CD4-positive, alpha-beta T cell treated with Interleukin-21 for 1 hour (primary cell): ENCODE measurements at places on chromosomes 11 and 22.

- no peak for DNase-seq
Observed at GRCh38 chr11:63491240-63491587, 247 bp upstream of the PLAAT5 start.

GRCh38 chr11:89441606-89442005 lies 49.6 kb downstream of the NOX4 start:
- no peak for DNase-seq

DNA sequence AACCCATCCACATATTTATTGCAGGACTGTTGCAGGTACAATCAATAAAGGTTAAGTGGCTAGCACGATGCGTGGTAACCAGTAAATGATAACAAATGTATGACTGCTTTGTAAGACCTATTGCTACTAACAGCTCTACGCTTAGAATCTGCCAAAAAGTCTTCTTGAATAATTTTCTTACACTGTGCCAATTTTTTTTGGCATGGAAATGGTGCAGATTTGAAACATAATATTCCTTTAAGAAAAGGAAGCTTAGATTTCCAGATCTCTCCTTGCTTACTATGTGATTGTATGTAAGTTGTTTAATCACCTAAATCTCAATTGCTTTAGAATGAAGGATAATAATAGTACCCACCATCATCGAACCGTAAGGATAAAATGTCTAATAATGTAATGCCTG lies 192.0 kb downstream of the LRRC4C start:
- no peak for DNase-seq

GRCh38 chr22:38963872-38964271 lies 6.5 kb downstream of the APOBEC3A start:
- no peak for DNase-seq

DNA sequence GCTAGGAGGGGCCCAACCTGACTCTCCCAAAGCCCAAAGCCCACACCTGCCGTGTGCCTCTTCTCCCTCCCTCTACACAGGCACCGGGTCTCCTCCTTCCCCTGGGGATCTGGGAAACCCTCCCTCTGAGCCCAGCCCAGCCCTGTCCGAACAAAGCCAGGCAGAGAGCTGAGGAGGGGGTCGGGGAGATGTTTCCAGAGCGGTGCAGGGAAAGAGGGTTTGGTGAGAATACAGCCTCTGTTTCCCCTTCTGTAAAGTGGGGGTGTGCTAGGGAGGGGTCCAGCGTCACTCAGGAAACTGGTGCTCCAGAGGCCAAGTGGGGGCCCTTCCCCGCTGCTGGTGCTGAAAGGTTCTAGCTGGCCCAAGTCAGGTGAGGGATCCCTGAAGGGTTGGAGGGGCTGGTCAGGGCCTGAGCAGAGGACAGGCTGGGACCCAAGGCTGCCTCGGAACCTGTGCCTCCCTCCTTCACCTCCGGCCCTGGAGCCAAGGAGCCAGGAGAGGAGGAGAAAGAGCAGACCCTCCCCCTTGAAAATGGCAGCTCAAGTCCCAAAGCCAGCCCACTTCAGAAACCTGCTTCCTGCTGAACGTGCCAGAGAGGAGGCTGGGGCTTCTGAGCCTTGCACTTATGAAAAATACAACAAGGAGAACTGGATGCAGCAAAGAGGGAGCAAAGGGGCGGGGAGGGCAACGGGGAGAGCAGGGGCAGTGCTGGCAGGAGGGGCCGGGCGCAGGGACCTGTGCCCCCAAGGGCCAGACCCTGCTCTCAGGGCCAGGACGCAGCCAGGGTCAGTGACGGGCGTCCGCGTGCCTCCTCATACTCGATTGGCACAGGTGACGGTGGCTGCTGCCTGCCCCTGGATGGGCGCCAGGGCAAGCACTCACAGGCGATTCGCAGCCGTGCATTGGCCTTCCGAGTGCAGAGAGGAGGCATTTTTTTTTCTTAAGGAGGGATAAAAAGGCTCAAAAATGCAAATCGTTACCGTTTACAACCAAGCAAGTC lies 43.2 kb downstream of the MACROD1 start:
- DNase-seq: no peak

DNA sequence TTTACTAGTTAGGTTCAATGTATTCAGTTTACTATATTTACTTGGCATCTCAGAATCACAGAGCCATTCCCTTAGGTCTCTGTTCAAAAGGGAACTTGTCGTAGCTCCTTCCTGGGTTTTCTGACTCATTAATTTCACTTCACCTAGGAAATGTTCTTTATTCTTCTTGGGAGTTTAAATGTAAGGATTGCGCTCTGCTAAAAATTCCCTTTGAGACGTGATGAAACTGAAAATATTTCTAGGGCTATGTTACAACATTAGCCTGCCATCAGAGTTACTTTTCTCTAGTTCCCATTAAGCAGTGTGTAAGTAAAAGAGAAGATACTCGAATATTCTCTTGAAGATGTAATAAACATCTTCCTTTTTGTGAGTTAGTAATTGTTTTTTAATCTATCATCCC lies 209.5 kb downstream of the CASP12 start:
- DNase-seq: no peak

- no peak for DNase-seq
Observed at GRCh38 chr11:67406969-67407687, 3.2 kb downstream of the TBC1D10C start.

DNA sequence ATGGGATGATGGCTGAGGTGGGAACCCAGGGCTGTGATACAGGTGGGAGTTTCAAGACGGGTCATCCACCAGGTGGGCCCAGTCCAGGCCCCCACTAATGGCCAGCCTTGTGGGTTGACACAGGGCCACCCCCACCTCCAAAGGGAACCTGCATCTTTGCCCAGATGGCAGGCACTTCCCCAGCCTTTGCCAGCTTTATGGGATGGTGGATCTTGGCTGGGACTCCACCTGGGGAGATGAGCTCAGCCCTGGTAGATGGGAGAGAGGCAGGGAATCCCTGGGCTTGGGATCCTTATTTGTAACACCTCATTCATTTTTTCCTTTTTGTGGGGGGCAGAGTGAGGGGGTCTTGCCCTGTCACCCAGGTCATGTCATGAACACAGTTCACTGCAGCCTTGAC lies 33.4 kb downstream of the CD82 start:
- DNase-seq: no peak

DNA sequence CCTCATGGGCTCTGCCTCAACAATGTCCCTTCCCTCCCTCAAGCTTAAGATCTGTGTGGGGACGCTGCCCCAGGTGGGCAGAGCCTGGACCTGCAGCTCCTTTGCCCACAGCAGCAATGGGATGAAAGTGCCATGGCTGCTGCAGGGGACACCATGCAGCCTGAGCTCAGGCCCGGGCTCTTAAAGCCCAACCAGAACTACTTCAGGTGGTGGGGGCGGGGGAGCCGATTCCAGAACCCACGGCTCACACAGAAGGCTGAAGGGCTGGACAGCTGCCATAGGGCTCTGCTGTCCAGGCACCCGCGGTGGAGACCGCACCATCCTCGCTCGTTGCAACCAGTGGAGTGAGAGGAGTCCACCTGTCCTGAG lies 12.5 kb downstream of the CHID1 start:
- no peak for DNase-seq

DNA sequence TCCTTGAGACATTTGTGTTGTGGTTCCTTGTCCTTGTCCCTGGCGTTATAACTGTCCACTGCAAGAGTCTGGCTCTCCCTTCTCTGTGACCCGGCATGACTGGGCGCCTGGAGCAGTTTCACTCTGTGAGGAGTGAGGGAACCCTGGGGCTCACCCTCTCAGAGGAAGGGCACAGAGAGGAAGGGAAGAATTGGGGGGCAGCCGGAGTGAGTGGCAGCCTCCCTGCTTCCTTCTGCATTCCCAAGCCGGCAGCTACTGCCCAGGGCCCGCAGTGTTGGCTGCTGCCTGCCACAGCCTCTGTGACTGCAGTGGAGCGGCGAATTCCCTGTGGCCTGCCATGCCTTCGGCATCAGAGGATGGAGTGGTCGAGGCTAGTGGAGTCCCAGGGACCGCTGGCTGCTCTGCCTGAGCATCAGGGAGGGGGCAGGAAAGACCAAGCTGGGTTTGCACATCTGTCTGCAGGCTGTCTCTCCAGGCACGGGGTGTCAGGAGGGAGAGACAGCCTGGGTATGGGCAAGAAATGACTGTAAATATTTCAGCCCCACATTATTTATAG lies 23.0 kb downstream of the MYBPC3 start:
- DNase-seq: no peak

DNA sequence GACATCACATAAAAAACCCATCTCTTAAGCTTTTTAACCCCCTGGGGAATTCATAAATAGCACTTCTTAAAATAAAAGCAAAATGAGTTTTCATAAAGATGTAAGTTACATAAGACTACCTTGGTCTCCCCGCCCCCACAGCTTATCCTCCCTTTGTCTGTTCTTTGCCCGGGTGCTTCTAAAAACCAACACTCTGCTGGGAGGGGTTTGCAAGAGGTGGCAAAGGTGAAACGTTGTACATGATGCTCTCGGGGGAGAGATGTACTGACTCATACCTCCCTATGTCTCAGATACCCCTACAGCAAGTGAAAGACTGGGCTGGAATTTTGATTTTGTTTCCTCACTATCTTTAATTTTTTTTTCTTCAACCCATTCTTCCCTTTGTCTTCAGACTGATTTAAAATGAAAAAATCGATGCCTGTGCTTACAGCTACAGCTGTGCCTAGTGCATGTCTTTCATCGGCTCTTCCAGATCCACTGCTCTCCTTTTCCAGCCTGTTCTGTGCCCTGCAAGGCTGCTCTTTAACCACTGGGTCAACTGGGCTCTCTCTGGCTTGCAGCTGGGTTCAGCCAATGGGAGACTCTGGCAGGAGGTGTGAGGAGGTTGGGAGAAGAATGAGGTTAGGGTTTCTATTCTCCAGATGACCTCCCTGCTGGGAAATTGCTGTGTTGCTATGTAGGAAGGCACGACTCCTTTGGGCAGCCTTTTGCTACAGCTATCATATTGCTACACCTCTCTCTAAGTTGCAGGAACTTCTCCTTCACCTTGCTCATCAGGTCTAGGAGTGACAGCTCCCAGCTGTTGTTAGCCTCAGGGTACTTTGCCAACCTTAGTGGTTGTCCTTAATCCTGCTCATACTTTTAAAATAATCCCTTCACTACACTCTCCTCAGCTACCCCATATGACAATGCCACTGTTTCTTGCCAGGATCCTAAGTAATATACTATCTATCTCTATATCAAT lies 266.5 kb downstream of the TENM4 start:
- DNase-seq: no peak

DNA sequence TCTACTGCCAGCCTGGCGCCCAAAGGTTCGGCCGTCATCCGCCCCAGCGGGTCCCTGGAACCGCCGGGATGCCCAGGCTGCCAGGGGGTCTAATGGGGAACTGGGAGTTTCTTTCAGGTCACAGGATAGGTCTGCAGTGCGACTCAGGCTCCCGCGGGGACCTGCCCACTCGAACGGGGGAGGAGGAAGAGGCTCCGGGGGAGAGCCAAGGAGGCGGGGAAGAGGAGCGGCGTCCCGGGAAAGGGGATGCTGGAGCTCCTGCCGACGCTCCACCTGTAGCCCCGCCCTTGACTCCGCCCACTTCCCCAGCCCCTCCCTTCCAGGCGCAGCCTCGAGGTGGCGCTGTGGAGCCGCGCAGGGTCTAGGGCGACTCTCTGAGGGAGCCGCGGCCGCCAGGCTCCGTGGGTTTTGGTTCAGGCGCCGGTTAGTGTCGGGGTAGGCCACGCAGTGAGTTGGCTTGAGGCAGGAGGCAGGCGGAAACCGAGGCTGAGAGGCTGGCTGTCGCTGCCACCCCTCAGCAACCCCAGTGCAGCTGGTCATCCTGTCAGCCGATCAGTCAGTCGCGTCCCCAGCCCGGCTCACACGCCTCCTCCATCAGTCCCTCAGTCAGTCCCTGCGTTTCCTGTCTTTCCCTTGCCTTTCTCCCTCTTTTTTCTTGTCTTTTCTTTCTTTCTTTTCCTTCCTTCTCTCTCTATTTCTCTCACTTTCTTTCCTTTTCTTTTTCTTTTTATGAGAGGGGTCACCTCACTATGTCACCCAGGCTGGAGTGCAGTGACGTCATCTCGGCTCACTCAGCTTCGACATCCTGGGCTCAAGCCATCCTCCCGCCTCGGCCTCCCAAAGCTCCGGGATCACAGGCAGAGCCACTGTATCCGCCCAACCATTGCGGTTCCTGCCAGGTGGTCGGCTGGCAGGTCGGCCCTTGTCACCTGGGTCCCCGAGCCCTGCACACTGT lies 26.4 kb downstream of the YWHAH start:
- peak; percentile 91 for DNase-seq

- DNase-seq: no peak
Observed at GRCh38 chr11:117410861-117411710, 83.4 kb downstream of the CEP164 start.

GRCh38 chr11:106986261-106986660 lies 32.0 kb downstream of the GUCY1A2 start:
- no peak for DNase-seq

DNA sequence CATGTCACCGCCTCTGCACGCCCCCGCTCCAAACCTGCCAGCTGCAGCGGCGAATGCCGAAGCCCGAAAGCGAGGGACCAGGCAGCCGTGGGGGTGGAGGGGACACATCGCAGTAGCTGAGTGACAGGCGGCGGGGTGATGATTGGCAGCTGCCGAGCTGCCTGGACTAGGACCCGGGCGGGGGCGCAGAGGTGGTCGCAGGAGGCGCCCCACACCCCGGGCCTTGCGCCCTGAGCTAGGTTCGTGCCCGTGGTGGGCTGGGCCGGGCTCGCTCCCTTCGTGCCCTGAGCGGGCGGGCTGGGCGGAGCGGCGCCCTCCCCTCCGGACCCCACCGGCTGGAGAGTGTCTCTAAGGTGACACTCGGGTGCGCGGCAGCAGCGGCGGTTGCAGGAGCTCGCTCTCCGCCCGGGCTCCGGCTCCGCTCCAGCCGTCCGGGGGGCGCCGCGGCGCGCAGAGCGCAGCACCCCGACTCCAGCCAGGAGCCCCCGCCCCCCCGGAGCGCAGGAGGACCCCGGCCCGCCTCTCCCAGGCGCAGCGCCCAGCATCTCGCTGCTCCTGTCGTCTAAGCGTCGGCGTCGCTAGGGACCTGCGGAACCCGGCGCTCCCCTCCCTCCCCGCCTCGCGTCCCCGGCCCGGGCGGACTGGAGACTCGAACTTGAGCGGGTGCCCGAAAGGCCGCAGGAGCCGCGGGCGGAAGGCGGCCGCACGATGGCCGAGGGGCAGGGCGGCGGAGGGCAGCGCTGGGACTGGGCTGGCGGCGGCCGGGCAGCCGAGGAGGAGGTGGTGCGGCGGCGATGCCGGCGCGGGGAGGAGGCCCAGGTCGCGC lies 14.5 kb upstream of the DGKZ start:
- DNase-seq: no peak

DNA sequence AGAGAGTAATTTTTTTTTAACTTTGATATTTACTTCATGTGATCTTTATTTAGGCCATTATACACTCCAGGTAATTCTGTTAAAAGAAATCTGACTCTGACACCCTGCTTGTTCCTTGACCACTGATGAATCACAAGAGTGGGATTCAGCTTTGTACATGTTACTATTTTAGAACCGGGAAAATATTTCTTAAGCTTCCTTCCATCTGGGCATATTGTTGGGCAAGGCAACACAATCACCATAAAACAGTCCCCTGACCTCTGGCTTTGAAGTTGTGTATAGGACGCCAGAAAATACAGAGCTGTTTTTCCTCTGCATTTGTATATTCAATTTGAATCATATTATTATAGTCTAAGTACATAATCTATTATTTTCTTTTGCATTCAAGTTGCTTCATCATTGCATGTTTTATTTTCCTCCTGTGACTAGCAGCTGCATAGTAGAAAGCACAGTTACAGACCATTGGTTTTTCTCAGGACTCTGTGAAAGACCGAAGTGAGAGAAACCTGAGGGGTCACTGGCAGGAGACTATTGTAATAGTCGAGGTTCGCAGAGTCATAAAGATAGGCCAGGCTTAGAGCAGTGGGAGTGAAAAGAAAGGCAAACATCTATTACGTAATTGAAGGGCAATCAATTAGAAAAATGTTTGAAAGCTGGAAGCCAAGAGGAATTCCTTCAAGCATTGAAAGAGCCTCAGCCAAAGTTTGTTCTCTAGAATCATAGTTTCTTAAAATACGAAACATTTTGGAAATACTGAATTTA lies 51.8 kb upstream of the SLC36A4 start:
- DNase-seq: no peak
